Suppressor macrophage treated with lipopolysaccharide for 1 hour (primary cell): ENCODE measurements at places on chromosomes 4 and X.

GRCh38 chr4:139528377-139529005 is 27.5 kb downstream of the SETD7 start:
- DNase-seq, result no peak

DNA sequence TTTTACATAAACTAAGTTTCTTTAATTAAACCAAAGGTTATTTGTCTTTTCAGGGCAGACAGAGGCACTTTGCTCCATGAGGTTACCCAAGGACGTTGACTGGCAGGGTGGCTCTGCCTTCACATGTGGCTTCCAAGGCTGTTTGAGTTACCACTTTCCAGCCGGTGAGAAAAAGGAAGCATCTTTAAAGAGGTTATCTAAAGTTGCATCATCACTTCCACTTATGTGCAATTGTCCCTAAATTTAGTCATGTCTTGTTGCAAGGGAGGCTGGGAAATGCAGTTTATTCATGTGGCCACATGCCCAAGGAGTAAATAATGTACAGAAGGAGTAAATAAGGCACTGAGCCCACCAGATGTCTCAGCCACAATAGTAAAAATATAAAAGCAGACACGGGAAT is 29.0 kb upstream of the RAP1GDS1 start:
- DNase-seq, result peak; percentile 58

DNA sequence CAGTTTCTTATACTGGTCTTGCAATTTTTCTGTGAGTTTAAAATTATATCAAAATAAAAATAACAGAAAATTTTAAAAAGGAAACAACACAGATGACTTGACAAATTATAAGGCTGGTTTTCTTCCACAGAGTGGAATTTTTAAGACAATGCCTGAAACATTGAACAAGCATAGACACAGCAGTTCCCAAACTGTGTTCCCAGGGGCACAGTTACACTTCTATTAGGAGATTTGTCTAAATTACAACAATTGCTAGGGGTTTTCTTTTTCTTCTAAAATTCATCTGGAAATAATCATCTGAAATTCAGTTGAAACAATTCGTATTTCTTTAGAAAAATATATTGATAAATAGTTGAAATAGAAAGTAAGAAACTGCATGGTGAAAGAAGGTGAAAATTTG is 26.2 kb downstream of the PDE5A start:
- no peak for DNase-seq

- no peak for DNase-seq
Measured at GRCh38 chrX:103367502-103367901, 8.8 kb upstream of the BEX3 start.

DNA sequence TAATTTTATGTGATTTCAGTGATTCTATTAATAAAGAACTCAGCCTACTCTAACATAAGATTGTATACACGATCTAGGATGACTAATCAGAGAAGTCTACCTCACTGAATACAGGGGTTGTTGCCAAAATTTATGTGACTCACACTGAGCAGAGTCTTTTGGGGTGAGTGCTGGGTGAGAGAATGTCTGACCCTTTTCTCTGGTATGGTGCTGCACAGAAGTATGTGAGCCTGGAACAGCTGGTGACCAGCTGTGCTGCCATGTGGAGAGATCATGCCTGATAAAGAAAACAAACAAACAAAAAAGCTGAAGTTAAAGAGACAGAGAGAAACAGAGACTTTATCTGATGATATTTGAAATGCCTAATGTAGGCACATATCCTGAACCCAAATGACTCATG is 618.1 kb upstream of the GRIA3 start:
- no peak for DNase-seq

DNA sequence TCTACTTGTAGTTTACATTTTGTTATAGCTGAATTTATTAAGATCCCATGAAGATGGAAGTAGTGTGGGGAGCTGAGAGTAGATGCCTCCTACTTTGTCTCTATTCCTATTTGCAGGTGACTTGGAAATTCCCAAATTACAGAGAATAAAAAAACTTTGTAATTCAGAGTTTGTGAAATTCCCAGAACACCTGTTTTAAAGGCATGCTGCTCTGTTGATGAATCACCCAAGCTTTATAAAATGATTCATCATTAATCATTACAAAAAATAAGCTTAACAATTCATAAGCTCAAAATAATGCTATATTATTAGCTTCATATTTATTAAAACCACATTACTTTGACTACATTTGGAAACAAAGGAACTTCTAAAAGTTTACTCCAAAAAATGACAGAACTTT is 856.3 kb downstream of the RPA4 start:
- DNase-seq, result no peak

- no peak for DNase-seq
Measured at GRCh38 chrX:44299177-44299576, 44.3 kb downstream of the EFHC2 start.

DNA sequence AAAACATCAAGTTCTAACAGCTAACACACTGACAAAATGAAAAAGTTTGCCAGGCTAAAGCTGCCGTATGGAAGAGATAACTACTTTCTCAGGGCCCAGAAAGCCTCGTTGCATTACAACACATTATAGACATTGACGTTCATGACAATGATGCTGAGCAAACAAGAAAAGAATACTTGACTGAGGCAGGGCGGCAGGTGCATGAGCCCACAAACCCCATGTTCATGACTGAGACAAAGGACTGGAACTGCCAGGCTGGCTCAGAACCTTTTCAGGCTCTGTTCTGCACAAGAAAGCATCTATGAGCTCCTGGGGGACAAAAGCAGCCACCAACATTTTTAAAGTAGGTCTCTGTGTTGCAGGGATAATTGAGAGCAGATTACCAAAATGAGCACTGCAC is 13.6 kb downstream of the TLR6 start:
- DNase-seq, result no peak

DNA sequence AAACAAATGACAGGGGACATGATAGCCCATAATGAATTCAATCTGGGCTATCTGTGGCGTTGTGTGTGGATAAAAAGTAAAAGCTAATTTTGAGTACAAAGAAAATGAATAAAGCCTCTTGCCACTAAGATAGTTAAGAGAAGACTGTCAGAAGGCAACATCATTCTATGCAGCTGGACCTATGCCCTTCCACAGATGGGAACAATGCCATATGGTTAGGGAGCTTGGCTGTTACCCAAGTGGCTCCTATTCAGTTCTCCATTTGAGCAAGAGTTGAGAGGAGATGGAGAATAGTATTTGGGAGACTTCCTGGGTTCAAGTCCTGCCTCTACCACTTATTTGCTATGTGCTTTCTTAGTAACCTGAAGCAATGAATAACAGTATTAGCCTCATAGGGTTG is 107.7 kb downstream of the ANXA3 start:
- DNase-seq, result no peak

GRCh38 chr4:153001626-153002025 is 65.5 kb downstream of the FHDC1 start:
- no peak for DNase-seq

GRCh38 chrX:78105944-78106650 is 2.0 kb downstream of the PGK1 start:
- DNase-seq, result peak; percentile 31

GRCh38 chrX:70089604-70090297 is 27.5 kb downstream of the OTUD6A start:
- no peak for DNase-seq

- DNase-seq, result no peak
Measured at GRCh38 chr4:2371765-2372487, 46.5 kb downstream of the ZFYVE28 start.
